ENCODE measurements at places on chromosomes 13 and 19.

- no peak for DNase-seq
Measured at GRCh38 chr13:74466020-74466419, 331.8 kb upstream of the KLF12 start.

- DNase-seq, result no peak
Measured at GRCh38 chr13:67736646-67737420, 506.7 kb upstream of the PCDH9 start.

DNA sequence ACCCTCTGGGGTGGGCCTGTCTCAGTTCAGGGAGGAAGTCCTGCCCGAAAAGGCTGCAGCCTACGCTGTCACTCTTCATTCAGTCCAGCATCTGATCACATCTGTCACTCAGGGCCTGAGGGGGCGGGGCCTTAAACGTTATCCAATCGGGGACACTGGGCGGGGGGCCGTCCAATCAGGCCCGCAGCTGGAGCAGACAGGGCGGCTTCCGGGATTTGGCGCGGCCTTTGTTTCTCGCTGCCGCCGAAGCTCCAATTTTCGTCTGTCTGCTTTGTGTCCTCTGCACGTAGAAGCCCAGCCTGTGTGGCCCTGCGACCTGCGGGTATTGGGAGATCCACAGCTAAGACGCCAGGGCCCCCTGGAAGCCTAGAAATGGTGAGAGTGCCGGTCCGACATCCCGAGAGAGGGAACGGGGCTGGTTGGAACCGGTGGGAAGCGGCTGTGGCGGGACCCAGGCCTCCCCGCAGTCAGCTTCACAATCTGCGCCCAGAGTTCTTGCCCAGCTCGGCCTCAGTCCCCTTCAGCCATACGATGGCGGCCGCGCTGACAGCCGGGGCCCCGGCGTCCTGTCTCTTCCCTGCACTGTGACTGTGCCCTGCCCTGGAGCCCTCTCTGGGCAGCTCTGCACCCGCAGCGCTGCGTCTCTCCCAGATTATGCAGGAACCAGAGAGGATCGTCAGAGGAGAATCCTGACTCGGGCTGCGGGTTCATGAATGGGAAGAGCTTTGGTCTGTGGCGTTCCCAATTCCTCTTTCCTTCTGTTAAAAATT, at the start of gene ZNF730:
Gene ZNF730, plus strand, starts transcription at position 224 of the 770 bp plus-strand sequence. Its CDS starts 149 bp downstream, at position 373.
- DNase-seq, result peak; percentile 69

DNA sequence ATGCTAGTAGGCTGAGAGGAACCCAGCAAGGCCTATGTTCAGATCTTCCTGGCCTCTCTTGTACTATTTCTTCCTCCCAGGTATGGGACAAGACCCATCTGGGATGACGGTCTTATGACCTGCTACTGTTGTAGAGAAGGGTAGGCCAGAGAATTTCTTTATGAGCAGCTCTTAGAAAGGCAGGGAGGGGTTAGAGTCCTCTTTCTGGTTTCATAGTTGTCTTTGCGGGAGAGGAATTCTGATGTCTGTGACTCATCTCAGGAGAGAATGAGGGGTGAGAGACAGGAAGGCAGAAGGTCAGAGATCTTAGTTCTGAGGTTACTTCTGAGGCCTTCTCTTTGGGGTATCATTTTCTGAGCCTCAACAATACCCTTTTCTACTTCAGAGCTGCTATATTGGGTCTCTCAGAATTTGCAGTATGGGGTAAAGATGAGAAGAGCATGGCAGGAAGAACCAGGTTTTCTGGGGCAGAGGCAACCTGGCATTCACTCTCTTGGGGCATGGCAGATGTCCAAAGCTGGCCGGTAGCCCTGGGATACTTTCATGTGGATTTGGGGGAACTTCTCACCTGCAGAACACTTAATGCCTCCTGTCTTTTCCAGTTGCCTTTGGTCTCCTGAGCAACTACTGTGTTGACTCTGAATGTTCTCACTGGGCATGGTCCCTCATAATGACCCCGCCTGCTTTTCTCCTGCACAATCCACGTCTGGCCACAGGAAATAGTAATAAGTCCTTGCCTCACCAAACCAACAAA, 154.4 kb downstream of the GGACT start:
- no peak for DNase-seq

- DNase-seq, result no peak
Measured at GRCh38 chr19:13665125-13665905, 99.0 kb upstream of the MRI1 start.

DNA sequence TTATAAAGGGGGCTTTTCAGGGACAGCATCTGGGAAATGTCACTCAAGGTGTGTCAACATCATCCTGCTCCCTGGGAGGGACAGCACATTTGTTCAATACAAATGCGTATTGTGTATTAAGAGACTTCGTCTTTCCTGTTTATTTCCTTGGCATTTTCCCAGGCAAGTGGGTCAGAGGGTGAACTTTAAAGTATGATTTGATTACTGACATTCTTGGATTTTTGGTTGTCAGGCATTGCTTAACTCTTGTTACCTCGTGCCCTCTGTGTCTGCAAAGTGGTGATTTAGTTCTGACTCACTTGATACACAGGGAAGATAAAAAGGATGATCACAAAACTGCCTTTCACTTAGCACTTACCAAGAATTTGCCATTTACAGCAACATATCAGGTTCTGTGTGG, 292.7 kb downstream of the SUCLA2 start:
- no peak for DNase-seq

- no peak for DNase-seq
Measured at GRCh38 chr13:50927701-50928100, 18.1 kb downstream of the RNASEH2B start.

DNA sequence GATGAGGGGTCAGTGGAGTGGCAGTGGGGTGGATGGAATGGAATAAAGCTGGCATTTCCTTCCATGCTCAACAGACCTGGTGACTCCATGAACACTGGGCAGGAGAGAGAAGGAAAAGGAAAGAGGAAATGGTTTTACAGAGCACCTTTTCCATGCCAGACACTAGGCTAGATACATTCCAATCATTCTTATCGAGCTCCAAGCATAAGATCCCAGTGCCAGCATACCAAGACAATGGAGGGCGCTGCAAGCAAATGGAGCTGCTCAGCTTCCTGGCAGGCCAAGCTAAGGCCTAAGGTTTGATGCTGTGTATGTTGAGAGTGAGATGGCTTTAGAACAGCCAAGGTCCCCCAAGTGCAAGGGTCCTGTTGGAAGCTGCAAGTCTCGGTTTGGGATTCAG, 113.2 kb downstream of the HSPH1 start:
- DNase-seq, result no peak

DNA sequence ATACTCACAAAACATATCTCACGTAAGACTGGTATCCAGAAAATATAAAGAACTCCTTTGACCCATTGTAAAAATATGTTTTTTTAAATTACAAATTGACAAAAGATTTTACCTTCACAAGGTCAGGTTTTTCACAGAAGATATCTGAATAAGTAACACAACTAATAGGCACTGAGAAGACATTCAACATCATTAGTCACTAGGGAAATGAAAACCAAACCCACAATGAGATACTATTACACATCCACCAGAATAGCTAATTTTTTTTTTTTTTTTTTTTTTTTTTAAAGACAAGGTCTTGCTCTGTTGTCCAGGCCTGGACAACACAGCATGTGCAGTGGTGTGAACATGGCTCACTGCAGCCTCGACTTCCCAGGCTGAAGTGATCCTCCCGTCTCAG, 157.5 kb downstream of the MIPEP start:
- DNase-seq, result no peak

- no peak for DNase-seq
Measured at GRCh38 chr19:48454150-48454730, 1.1 kb upstream of the KCNJ14 start.

DNA sequence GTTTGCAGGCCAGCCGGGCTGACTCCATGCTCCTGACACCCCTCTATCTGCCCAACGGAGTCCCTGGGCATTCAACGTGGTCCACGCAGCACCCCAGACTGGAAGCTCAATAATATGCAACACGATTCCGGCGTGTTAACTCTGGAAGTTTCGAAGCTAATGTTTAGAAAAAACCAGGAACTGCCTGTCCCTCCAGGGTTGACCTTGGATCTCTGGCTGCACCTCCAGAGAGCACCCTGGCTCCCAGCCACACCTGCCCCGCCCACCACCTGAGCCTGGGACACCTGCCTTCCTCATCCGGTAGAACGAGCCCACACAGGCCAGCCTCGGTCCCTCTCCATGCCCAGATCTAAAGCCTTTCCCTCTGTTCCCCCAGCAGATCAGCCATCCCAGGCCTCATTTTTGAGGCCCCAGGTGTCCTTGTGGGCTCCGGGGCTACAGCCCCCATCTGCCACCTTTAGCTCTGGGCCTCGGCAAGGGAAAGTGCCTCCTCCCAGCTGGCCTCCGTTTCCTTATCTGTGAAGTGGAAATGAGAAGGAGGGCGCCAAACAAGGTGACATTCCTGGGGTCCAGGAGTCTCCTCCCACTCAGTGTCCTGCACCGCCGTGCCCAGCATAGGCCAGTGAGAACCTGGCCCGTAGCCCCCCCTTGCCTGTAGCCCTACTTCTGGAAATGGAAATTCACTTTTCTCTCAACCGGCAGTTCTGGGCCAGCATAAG, 38.7 kb downstream of the KLF2 start:
- peak; percentile 48 for DNase-seq

DNA sequence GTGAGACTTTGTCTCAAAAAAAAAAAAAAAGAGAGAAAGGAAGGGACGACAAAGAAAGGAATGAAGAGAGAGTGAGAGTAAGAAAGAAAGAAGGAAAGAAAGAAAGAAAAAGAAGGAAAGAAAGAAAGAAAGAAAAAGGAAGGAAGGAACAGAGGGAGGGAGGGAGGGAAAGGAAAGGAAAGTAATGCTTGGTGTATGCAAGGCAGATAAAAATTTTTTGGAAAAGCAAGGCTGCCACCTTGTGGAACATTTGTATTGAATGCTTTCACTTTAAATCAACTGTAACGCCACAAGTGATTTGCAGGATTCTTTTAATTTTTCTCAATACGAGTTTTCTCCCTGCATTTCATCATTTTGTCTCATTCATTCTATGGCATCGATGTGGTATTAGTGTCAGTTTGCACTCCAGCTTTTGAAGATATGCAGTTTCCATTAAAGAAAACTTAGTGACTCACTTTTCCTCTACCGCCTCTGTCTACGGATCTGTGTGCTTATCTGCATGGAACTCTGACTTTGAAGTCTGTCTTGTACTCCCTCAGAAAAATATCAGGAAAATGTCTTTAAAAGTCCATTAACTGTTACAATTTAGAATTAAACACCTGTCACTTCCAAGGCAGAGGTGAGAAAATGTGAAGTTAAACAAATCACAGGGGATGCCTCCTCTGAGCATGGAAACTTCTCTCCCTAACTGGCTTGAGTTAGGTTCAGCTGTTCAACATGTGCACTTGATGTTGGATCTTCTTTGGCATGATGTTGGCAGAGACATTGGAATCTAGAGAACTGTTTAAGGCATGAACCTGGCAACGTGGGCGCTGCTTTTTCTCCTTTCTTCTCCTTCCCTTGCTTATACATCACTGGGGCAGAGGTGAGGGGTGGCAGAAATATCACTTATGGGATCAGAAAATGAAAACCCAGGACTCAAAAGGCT, 20.0 kb upstream of the ZDHHC20 start:
- DNase-seq, result no peak

GRCh38 chr13:68173111-68173510, 943.0 kb upstream of the PCDH9 start:
- DNase-seq, result no peak

DNA sequence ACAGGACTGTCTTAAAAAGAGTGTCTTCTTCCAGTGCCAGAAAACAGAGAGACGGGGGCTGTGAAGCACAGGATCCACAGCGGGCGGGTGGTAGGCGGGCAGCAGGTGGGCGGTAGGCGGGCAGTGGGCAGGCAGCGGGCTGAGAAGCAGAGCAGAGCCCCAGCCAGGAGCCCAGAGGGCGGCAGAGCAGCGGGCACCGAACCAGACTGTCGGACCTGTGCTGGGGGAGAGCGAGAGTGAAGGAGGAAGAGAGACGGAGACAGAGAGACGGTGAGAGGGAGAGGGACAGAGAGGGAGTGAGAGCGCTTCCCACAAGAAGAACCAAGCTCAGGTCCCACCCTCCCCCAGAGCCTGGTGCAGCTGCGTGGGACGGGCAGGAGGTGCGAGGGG, 30.3 kb downstream of the RASA3 start:
- no peak for DNase-seq

DNA sequence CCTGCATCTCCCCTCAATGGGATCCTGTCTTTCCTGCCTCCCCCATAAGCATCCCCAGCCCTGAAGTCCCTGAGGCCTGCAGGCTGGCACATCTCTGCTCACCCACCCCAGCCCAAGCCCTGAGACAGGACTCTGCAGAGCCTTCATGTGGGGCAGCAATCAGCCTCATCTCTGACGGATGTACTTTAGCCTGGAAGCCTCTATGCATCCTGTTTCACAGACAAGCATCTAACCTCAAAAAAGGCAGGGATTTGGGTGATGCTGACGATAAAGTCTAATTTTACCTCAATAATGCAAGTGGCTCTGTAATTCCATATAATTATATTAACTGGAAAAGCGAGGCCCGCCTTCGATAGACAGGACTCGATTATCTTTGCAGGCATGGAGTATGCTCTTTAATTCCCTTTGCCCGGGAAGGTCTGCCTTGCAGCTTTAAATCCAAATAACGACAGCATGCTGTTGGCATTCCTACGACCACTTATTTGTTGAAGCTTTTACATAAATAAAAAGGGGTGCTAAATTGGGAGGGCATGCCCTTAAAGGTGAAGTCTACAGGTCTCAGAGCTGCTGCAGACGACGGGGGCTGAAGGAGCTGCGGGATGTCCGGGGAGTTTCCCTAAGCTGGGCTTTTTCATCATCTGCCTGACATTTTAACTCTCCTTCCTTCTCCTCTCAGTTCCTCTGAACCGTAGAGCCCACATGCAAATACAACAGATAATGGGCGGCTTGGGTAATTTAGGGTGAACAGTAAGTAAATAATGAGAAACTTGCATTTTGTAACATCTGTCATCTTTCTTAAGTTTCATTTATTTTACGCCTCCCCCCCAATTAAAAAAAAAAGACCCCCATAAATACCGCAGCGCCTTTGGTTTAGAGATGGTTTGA, 211.5 kb downstream of the URI1 start:
- no peak for DNase-seq

DNA sequence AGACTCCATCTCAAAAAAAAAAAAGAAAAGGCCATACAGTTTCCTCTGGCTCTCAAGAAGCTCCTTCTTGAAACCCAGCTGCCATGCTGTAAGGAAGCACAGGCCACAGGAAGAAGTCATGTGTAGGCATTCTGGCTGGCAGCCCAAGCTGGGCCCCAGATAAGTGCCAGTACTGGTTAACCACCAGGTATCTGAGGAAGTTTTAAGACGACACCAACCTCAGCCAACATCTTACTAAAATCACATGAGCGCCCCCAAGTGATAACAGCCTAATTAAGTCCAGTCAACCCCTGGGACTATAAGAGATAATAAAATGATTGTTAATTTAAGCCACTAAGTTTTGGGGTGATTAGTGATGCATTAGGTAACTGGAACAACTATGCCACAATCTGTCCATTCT, 27.4 kb upstream of the AKT2 start:
- no peak for DNase-seq

Data from activated CD8-positive, alpha-beta memory T cell treated with anti-CD3 and anti-CD28 coated beads, Interleukin-2, amount 50 U/mL, for 48 hours (primary cell).